ENCODE measurements at places on chromosomes 1 and 21. TPM values are rescaled to one million over a fixed set of nuclear protein-coding genes. Genes with fewer than 3 reads are reported as not detected.

- no peak for DNase-seq
- H3K4me3 ChIP-seq = no peak overlapping the region
- H3K27me3 ChIP-seq = no peaks in the 10 kb centered on the region
- H3K36me3 ChIP-seq = peaks cover 15% of the 10 kb centered on the region
Measured at GRCh38 chr1:99992760-99993467, 23.1 kb downstream of the SLC35A3 start.

- no peak for DNase-seq
- no peaks in the 10 kb centered on the region for H3K27me3 ChIP-seq
- no peak overlapping the region for H3K27ac ChIP-seq
Measured at GRCh38 chr1:245311887-245312536, 157.2 kb downstream of the KIF26B start.

DEDD gene
- total RNA-seq = 36.7 TPM

LMOD1 gene
- total RNA-seq = 7.8 TPM

DNTTIP2 gene
- 31.1 TPM for total RNA-seq

DNA sequence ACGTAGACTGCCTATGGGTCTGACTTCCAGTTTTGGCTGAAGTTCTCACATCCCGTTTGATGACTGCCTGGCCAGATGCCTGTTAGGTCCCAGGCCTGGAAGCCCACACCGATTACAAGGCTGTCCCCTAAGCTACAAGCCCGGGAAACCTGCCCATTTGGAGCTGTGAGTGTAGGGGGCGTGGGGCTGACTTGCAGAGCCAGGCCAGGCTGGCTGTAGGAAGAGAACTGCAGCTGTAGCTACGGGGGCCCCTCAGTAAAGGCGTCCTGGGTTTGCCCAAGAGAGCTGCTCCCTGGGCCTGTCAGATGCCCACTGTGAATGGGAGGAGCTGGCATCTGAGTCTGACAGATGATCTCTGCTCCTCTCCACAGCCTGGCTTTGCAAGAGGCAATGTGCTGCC is 199.7 kb downstream of the CAMTA1 start:
- peaks cover 30% of the 10 kb centered on the region for H3K27me3 ChIP-seq
- DNase-seq = no peak
- no peak overlapping the region for H3K27ac ChIP-seq
- H3K4me1 ChIP-seq = no peaks in the 10 kb centered on the region

DNA sequence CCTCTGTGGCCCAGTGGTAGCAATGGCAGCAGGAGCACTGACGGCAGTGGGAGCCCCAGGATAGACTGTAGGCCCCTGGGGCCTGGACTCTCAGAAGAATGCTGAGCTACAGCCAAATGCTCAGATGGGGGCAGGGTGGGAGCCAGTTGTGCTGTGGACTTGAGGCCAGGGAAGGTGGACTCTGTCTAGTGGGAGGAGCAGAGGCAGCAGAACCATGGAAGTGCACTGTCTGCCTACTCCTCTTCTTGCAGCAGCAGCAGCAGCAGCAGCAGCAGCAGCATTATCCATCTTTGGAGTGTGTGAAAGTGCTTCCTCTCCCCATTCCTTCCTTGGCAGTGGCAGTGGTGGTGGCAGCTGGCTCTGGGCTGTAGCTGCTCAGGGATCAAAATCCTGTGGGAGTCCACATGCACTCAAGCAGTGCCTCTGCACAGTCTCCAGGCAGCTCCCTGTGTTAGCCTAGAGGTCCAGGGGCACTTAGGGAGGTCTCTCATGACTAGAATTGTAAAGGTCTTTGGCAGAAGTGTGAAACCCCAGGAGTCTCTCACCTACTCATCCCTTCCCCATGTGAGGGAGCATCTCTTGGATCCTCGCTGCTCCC is 917.9 kb upstream of the B3GALT2 start:
- H3K4me1 ChIP-seq = no peaks in the 10 kb centered on the region
- H3K27ac ChIP-seq = no peak overlapping the region
- no peaks in the 10 kb centered on the region for H3K27me3 ChIP-seq
- no peaks in the 10 kb centered on the region for H3K36me3 ChIP-seq
- no peak for DNase-seq

Measured in GM23248 (cell line).